ENCODE measurements at places on chromosomes 3 and 15.

- DNase-seq: peak; percentile 4
These were observed 106.5 kb upstream of the SLC4A7 start for GRCh38 chr3:27590437-27591298.

DNA sequence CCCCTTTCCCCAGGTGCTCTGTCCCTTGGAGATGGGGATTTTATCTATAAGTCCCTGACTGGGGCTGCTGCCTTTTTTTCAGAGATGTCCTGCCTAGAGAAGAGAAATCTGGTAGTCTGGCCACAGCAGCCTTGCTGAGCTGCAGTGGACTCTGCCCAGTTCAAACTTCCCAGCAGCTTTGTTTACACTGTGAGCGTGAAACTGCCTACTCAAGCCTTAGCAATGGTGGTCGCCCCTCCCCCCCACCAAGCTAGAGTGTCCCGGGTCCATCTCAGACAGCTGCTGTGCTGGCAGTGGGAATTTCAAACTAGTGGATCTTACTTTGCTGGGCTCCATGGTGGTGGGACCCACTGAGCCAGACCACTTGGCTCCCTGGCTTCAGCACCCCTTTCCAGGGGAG lies 38.9 kb downstream of the TMEM266 start:
- no peak for DNase-seq

DNA sequence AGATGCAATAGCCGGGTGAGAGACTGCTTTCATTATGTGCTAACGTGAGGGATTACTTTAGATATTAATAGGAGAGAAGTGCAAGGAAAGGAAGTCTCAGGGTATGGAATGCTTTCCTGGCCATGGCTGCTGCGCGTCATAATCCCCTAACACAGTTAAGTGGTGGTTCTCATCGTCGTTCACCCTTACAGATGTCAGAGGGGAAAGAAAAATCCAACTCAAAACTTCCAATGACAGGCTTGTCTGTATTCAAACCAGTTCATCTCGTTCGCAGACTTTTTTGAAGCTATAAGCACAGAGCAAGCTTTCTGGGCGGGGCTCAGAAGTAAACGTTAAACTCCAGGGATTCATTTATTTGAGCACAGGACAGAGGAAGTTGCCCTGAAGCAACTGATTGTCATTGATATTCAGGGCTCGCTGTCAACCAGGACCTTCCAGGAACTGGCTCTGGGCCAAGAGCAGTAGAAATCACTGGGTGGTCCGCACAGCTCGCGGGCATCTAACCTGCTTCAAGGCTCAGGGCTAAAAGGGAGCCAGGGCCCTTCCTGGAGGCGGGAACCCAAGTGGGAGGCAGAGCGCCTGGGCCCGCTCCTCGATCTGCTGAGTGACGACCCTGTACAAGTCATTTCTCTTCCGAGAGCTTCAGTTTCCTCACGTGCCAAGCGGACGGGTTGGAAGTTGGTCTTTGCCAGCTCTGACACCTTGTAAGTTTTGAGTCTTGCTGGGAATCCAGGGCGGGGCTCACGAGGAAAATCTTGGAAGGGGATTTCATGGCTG lies 1.1 kb upstream of the LPP start:
- DNase-seq: no peak

- peak; percentile 44 for DNase-seq
These were observed 1.4 kb downstream of the ZNF609 start for GRCh38 chr15:64461721-64462162.

DNA sequence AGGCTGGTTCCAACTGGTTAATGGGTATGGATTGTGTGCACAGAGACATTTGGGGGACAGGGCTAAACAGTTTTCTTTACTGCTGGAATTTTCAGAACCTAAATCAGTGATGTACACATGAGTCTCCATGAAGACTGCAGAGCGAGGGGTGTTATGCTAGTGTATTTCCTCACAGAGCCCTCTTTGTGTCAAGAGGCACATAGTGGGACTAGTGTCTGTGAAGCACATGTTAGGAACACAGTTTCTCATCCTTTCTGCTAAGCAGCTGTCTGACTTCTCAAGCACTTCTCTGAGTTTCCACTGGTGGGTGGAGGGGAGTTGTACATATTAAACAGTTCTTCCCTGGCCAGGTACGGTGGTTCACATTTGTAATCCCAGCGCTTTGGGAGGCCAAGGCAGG lies 9.4 kb upstream of the STARD5 start:
- no peak for DNase-seq

- DNase-seq: no peak
These were observed 24.3 kb upstream of the HEG1 start for GRCh38 chr3:125080077-125080476.

DNA sequence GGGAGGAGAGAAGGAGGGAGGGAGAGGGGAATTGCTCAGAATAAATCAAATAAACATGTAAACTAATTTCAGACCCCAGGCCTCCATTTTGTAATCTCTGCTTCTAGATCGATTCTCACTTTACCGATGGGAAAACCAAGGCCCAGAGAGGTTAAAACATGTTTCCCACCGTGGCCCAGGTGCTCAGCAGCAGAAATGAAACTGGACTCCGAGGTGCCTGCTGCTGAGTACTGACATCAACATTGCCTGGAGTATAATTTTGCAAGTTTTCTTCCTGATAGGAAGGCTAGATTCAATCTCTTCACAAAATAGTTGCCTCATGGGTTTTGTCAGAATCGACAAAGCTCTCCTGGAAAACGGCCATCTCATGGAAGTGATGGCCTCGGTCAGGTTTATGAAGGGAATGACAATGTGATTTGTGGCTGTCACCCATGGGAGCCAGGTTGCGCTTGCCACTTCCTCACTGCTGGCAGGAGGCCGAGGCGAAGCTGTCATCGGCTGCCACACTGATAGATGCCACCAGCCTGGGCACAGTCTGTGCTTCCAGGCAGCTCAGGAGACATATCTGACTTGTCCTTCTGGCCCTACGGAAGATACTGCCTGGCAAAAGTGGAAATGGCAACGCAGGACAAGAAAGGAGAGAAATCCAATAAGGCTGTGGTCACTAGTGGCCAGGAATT lies 133.1 kb upstream of the LRRN1 start:
- DNase-seq: no peak

DNA sequence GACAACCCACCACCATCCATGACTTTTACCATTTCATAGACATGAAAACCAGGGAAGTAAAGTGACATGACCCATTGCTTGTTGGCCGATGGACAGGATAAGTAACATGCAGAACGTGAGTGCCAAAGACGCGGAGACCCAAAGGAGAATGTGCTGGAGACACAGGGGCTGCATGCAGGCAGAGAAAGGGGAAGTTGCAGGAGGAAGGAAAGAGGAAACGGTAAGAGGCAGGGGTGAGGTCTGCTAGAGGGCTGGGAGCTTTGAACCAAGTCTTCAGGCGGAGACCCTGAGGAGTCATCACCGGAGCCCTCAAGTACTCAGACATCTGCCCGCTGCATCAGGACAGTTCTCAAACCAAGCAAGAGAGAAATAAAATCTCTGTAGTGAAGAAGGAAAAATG lies 34.9 kb downstream of the MAGEF1 start:
- no peak for DNase-seq

- no peak for DNase-seq
These were observed 688.7 kb downstream of the TUSC7 start for GRCh38 chr3:117398141-117398899.

GRCh38 chr15:70855764-70856163 lies 1.8 kb upstream of the LARP6 start:
- no peak for DNase-seq

- DNase-seq: no peak
These were observed 130.6 kb downstream of the CTNNB1 start for GRCh38 chr3:41329881-41330280.

GRCh38 chr3:26145769-26146168 lies 355.9 kb downstream of the OXSM start:
- DNase-seq: no peak

- DNase-seq: no peak
These were observed 30.9 kb downstream of the UBE2E1 start for GRCh38 chr3:23836536-23837230.

GRCh38 chr3:188584162-188584529 lies 430.2 kb downstream of the LPP start:
- peak; percentile 6 for DNase-seq

DNA sequence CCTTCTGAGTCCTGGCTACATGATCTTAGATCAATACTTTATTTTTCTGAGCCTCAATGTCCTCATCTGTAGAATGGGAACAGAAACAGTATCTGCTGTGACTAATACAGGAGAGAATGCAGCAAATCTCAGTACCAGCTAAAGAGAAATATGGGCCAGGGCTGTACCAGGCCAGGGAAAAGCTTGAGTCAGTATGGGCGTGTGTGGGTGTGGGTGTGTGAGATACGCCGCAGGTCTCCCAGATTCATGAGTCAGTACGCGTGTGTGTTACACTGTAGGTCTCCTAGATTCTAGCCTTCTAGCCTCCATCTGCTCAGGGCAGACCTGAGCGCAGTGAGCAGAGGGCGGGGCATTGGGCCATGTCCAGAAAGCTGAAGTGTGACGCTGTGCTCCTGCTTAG lies 15.2 kb downstream of the GNAI2 start:
- peak; percentile 54 for DNase-seq

- DNase-seq: no peak
These were observed 21.8 kb upstream of the POU1F1 start for GRCh38 chr3:87298111-87298718.

GRCh38 chr15:94509259-94509658 lies 277.9 kb downstream of the MCTP2 start:
- no peak for DNase-seq

GRCh38 chr3:26652164-26652563 lies 29.6 kb downstream of the LRRC3B start:
- DNase-seq: no peak

DNA sequence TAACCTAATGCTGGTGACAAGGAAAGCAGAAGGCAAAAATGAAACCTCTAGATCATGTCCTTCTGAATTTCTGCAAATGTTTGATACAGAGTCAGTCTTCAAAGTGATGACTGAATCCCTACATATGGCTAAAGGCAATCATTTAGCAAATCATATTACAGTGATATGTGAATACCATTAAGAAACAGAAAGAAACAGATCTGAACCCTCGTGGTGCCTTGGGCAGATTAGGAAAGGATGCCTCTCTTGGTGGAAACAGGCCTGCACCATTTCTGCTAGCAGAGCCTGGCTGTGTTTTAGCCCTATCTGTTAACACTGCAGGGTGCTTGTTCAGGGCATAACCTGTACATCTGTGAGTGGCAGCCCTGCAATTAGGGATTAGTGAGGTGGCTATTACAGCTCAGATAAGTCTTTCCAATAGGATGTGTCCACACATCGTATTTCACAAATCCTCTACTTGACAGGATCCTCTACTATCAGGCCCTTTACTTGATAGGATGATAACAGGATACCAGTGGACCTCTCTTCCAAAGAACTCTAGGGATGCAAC lies 12.1 kb downstream of the SEC22C start:
- no peak for DNase-seq

- no peak for DNase-seq
These were observed 270.2 kb downstream of the CADM2 start for GRCh38 chr3:85228966-85229365.

DNA sequence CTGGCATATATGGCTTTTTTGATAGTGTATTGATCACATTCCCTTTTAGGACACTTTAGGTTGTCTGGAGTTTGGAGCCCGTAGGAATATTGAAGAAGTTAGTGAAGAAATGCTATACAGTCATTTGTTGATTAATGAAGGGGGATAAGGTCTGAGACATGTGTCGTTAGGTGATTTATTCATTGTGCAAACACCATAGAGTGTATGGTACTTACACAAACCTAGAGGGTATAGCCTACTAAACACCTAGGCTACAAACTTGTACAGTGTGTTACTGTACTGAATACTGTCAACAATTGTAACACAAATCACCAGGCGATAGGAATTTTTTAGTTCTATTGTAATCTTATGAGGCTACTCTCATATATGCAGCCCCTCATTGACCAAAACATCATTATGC lies 3.3 kb downstream of the TPM1 start:
- no peak for DNase-seq

DNA sequence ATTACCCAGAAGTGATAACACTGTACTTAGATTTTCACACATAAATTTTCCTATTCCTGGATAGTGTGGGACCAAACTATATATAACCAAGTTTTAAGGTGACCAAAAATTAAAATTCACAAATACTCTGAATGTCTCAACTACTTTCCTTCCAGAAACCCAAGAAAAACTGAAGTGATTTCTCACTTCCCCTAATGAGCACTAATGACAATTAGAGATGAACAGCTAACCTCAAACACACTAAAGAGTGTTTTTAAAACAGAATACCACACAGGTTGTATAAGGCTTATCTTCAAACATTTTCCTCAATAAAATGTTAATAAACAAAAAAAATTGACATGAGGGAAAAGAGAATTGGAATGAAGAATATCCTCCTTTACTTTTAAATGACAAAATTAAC lies 188.2 kb downstream of the ZBTB20 start:
- DNase-seq: no peak

- no peak for DNase-seq
These were observed 401.9 kb upstream of the ROBO2 start for GRCh38 chr3:76638006-76638405.

- no peak for DNase-seq
These were observed 265.9 kb downstream of the TJP1 start for GRCh38 chr15:29556380-29556779.

DNA sequence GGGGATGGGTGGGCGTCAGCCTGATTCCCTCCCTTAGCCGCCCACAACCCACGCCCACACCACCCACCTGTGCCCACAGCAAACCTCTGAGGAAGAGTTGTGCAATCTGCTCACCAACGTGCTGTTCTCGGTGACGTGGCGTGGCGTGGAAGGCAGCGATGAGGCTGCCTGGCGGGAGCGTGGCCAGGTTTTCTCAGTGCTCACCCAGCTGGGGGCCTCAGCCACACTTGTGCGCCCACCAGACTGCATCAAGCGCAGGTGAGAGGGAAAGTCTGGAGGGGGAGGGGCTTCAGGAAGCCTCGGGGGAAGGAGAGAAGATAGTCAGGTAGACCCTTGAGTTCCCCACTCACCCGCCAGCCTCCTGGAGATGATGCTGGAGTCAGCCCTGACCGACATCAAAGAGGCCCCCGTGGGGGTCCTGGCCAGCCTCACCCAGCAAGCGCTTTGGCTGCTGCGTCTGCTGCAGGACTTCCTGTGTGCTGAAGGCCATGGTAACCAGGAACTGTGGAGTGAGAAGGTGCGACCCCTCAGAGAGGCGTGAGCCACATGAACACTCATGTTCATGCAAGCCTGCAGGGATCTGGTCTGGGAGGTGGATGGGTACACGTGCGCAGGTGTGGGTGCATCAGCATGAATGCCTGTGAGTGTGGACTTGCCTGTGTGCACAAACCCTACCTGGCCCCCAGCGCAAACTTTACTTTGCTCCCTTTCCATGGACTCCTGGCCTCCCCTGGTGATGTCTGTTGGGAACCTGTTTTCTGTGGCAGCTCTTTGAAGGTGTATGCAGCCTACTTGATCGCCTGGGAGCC lies 21.7 kb downstream of the NBEAL2 start:
- no peak for DNase-seq

DNA sequence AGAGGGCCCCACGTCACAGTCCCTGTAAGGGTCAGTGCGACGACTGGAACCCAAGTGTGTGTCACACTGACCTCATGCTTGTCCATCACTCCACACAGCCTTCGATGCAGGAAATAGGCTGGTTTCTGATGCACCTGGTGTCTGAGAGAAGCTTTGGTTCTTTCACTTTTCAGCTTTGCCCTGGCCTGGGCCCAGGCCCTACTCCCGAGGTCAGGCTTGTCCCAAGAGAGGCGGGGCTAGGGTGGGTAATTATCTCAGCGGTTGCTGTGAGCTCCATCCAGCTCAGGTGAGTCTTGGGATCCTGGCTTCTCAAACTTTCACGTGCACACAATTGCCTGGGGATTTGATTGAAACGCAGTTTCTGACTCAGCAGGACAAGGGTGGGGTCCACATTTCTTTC lies 19.6 kb upstream of the CHRNB4 start:
- no peak for DNase-seq

- DNase-seq: no peak
These were observed 121.0 kb upstream of the CDIN1 start for GRCh38 chr15:36458411-36458810.

GRCh38 chr15:38559636-38560307 lies 4.8 kb downstream of the RASGRP1 start:
- DNase-seq: no peak

Data from activated T-cell treated with anti-CD3 and anti-CD28 coated beads, Interleukin-2, amount 50 U/mL, for 72 hours (primary cell).